ENCODE measurements at places on chromosomes 12 and 14.
A peak's percentile ranks its signal among the peaks of the same experiment; 100 is the strongest.

DNA sequence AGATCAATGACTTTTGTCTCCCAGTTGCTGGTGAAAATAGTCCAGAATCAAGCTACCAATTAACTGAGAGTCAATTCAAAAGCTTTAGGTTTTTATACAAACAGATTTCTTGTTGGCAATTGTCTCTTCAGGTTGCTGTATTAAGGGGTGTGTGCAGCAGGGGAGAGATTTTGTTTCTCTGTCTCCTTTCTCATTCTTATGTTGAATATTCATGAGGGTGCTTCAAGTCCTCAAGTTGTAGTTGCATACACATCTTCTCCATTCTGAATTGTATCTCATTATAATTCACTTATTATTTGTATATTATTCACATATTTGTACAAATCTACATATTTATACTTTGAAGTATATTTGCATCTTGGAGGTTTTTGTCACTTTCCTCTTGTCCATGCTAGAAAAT is 126.7 kb upstream of the PTPRQ start:
- no peak for DNase-seq

GRCh38 chr12:111636209-111636945 is 37.3 kb upstream of the ATXN2 start:
- peak; percentile 60 for DNase-seq

DNA sequence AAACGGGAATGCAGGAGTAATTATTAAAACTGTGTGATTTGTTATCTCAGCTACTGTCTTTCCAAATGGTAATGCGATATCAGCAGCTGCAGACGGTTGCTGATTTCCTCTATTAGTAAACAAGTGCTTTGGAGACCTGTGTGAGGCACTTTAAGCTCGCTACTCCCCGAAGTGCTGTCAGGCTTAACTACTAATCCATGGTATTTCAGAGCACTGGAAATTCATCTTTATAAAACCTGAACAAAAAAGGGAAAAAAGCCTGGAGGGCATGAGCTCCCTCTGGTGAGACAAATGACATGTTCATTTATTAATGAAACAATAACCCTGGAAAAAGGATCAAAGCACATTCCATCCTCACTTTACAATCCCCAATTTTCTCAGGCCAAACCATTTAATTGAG is 143.6 kb upstream of the OTX2 start:
- DNase-seq, result no peak

DNA sequence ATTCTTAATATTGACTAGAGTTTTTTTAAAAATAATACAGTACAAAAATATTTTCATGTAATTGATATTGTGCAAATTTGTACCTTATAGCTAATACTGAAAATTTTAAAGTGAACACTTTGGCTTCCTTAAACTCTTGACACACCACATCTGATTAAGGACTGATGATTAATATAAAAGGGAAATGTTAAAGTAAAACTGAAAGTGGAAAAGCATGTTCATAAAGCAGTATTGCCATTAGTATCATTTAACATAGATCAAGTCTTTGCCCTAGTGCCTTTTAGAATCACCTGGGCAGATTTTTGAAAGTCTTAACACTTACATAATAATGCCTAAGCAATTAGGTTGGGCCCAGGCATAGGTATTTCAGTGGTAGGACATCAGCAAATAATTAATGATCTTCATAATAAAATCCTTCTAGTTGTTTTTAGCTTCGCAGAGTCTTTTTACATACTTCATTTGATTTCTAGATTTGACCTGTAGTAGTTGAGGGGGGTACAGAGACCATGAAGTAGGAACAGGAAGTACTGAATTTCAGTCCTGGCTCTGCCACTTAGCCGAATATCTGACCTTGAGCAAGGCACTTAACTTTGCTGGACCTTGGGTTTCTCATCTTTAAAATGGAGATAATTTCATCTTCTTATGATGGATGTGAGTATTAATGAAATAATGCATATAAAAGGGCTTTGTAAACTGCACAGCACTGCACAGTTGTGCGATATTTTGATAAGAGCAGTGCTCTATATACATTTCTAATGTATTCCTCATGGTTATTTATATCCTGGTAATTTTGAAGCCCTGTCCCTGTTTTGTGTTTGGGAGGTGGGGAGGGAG is 43.7 kb downstream of the MARK3 start:
- DNase-seq, result no peak

Data from globus pallidus (tissue), 1 donor.